ENCODE measurements at places on chromosomes 12 and 14.

- DNase-seq: no peak
Measured at GRCh38 chr14:60933920-60934655, 46.8 kb downstream of the TRMT5 start.

GRCh38 chr14:52868911-52869618 is 77.7 kb upstream of the GNPNAT1 start:
- DNase-seq: no peak

DNA sequence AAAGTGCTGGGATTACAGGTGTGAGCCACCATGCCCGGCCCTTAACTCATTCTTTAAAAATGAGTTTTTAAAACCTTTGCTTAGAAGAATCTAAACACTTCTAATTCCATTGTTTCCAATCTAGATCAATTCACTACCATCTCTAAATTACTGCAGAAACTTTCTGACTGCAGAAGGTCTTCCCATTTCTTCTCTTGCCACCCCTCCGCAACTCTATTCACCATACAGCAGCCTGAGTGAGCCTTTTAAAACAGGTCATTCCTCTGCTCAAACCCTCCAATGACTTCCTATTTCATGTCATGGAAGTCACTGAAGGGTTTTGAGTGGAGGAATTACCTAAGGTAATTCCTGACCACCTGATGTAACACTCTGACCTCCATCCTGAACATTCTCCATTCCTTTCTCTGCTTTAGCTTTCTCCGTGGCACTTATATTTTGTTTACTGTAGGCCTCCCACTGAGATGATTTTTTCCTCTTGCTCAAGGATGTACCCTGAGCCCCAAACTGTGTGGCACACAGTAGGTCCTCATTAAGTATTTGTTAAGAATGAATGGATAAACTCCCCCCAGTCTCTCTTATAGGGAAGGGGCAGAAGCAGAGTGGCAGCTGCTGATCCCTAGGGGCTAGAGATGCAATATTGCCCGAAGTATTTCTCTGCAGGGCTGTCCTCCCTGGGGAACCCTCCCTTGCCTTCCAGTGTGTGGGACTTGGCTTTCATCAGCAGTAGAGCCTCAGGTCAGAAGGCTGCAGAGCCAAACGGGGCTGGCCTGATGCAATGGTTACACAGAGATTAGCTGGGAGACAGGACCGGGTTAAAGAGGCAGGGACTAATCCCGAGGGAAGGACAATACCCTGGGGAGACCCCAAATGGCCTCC is 1.2 kb downstream of the DDIT3 start:
- DNase-seq: peak; percentile 80

DNA sequence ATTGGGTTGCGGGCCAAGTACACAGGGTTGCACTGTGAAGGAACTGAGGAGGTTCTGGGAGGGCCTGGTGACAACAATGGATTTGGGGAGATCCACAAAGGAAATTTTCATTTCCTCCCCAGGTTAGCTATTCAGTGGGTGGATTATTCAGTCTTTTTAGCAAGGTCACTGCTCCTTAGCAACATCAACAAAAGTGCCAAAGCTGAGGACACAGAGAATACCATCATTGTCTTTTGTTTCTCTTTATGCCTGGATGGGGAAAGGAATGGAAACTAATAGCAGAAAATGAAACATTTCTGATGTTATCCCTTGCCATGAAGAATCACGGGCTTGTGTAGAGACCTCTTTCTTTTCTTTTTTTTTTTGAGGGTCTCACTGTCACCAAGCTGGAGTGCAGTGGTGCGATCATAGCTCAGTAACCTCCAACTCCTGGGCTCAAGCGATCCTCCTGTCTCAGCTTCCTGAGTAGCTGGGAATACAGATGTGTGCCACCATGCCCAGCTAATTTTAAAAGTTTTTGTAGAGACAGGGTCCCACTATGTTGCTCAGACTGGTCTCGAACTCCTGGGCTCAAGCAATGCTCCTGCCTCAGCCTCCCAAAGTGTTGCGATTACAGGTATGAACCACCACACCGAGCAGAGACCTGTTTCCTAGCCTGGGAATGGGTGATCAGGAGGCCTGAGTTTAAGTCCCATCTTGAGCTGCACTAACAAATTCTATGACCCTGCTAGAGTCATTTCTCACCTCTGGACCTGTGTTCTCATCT is 6.5 kb downstream of the PPP1R3E start:
- no peak for DNase-seq

- DNase-seq: no peak
Measured at GRCh38 chr14:93033983-93034670, 81.6 kb downstream of the ITPK1 start.

GRCh38 chr14:36271939-36272907 is 48.2 kb downstream of the MBIP start:
- peak; percentile 19 for DNase-seq

DNA sequence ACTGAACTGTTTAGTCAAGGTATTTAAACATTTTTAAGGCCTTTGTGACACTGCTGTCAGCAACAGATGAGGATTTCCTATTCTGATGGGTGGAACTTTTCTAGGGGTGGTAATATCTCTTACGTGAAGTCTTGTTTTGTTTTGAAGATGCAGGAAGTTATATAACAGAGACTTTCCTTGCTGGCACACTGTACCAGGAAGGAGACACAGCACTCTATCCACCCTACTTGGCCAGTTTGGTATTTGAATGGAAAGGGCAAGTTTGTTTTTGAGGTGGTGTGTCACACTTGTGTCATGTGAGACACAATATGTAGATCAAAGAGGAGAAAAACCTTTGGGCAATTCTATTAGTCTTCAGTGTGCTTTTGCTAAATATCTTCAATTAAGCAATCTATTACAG is 51.6 kb upstream of the SRP54 start:
- peak; percentile 38 for DNase-seq

- DNase-seq: peak; percentile 48
Measured at GRCh38 chr12:45615268-45615667, 114.2 kb upstream of the ARID2 start.

- no peak for DNase-seq
Measured at GRCh38 chr12:84508851-84509260, 403.7 kb downstream of the SLC6A15 start.

- DNase-seq: no peak
Measured at GRCh38 chr12:78711954-78712353, 152.6 kb upstream of the SYT1 start.

DNA sequence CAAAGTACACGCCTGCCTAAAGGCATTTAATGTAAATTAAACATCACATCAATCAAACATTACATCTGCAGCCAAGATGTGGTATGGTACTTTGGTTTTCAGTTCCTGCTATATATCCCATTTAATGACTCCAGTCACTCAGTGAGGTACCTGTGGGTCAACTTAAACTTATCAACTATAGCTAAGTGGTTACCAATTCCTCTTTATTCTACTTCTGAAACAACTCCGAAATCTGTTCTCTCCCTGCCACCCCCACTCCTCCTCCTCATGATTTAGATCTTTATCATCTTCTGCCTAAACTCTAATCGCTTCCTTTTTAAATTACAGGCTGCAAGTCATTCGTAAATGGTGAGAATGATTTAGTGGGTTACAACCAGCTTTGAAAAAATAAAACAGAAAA is 57.9 kb downstream of the BCL2L14 start:
- no peak for DNase-seq

GRCh38 chr14:52906141-52906601 is 44.7 kb downstream of the FERMT2 start:
- peak; percentile 87 for DNase-seq

DNA sequence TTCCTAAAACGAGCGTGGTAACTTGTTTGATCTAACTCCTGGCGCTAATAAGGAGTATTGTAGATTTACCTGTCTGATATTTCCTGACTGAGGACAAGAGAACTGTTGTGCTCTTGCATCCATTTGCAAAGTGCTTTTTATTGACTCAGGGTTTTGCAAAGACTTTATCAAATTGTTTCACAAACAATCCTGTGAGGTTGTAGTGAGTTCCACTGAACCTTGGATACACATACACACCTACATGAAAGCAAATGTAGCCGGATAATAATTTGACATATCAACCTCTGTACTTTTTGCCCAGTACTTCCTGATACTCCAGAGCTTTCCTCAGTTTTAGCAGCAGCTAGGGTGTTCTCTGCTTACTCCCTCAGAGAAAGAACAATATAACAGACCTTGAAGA is 6.7 kb upstream of the PTGER2 start:
- no peak for DNase-seq

DNA sequence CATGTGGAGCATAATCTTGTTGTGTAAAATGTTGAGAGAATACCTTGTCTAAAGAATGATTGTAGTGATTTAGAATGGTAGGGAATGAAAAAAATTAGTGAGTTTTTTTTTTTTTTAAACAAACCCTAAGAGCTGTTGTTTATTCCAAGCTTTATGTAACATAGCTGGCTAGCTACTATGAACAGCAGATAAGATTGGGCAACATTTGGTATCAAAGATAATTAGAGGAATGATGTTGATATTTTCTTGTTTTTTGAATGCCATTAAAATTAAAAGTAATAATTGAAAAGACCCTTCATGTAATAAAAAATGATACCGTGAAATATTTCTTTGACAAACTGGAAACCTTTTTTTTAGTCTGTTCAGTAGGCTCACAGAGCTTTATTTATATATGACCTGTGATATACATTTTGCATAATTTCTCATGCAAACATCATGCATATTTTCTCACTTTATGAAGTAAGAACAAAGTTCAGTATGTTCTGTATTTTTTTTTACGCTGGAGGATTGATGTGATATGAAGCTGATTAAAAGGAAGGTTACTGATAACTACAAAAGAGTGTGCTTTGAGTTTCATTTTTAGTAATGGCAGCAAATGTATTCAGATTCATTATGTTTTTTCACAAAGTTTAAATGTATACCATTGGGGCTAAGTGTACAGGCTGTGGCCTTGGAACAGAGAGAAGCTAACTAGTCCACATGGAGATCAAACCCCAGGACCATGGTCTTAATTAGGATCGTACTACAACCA is 8.1 kb downstream of the CPSF6 start:
- DNase-seq: no peak

- no peak for DNase-seq
Measured at GRCh38 chr14:48842785-48843184, 743.4 kb downstream of the RPS29 start.

DNA sequence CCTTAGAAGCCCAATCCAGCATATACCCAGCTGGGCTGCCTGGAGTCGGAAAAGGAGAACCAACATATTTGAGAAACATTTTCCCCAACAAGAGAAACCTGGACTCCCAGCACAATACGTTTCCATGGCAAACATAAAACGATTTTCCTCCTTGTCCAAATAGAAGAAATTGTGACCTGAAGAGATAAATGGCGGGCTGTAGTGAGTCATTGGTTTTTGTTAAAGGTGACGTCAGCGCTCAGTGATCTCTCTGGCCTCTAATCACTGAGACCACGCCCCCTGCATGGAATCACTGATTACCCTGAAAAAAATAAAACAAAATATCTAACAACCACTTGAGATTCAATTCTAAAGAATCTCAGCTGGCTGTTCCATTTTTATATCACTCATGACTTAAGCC is 6.0 kb downstream of the CCDC60 start:
- DNase-seq: no peak

DNA sequence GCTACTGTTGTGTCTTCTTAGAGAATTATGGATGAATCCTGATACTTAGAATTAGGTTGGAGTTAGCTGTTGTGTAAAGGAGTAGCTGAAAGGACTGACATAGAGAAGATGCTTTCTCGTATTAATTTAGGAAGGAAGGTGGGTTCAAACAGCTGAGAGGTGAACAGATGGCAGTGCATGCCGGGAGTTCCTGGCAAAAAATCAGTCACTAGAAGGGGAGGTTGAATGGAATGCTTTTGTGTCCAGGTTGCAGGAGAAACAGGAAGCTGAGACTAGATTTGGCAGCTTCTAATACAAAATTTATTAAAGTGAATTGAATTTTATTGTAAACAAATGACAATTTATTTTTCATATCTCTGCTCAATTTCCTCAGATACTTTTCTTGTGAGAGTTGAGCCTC is 70.8 kb downstream of the BTG1 start:
- DNase-seq: no peak

GRCh38 chr12:71725011-71725410 is 29.7 kb upstream of the RAB21 start:
- peak; percentile 56 for DNase-seq

GRCh38 chr12:19739195-19739776 is 300.0 kb downstream of the AEBP2 start:
- peak; percentile 89 for DNase-seq

GRCh38 chr14:58882577-58883018 is 244.8 kb downstream of the DACT1 start:
- peak; percentile 86 for DNase-seq

- peak; percentile 60 for DNase-seq
Measured at GRCh38 chr14:34051966-34052657, 101.2 kb upstream of the EGLN3 start.

GRCh38 chr14:33602396-33602795 is 348.5 kb downstream of the EGLN3 start:
- DNase-seq: no peak

DNA sequence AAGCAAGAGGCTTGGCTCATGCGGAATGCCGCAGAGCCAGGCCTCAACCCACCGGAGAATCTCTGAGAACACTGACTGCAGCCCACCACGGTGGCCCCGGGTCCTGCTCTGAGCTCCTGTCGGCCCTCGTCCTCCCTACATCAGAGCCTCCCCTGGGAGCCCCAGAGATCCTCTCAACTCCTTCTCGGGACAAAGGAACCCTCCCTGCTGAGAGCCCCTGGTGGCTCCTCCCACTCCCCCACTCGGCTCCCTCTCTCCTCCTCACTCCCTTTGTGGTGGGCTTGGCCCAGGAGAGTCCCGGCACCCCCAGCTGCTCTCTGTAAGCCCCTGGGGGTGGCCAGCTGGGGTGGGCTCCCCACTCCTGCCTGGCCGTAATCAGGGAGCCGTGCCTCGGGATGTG is 11.1 kb upstream of the INF2 start:
- DNase-seq: peak; percentile 35

GRCh38 chr12:110640275-110641025 is 26.5 kb downstream of the TCTN1 start:
- DNase-seq: no peak
